CD14-positive monocyte (primary cell): ENCODE measurements at places on chromosomes 6 and 20. TPM values are rescaled to one million over a fixed set of nuclear protein-coding genes. Genes with fewer than 3 reads are reported as not detected.
A peak's percentile ranks its signal among the peaks of the same experiment; 100 is the strongest.

DNA sequence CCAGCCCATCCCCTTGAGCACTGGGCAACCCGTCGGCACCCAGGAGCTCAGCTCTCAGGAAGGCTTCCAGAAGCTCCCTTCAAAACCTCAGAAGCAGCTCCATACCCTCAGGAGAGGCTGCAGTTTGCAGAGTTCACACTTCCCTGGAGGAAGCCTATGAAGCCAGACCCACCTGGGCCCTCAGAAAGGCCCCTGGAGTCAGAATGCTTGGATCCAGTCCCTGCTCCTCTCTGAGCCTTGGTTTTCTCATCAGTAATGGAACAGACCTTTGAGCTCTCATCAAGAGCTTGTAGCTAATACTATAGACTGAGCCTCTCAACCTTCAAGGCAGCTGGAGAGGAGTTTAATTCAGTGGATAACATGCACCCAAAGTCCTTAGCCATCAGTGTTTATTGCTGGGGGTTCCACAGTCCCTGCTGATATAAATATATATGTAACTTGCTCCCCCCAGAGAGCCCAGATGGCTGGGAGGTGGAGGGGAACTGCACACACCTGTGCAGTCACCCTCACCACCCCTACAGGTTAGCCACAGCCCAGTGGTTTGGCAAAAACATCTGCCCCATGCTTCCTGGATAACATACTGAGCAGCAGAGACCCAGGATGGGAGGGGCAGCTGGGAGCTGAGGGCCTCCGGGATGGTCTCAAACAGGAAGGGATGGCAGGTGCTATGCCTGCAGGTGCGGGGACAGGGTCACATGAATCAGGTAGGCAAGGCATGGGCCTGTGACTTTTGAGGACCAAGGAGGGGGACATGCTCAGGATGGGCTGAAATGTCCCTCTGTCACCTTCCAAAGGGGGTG lies 120.1 kb downstream of the SNX5 start:
- DNase-seq: no peak
- no peaks in the 10 kb centered on the region for H3K36me3 ChIP-seq
- H3K27me3 ChIP-seq: no peaks in the 10 kb centered on the region
- H3K27ac ChIP-seq: no peak overlapping the region
- H3K4me1 ChIP-seq: no peaks in the 10 kb centered on the region

GRCh38 chr20:17966432-17967310 lies 1.9 kb downstream of the SNX5 start:
- H3K27me3 ChIP-seq: no peaks in the 10 kb centered on the region
- peak overlapping the region; percentile 93 for H3K27ac ChIP-seq
- DNase-seq: no peak
- peak overlapping the region; percentile 83 for H3K4me3 ChIP-seq
- no peaks in the 10 kb centered on the region for H3K36me3 ChIP-seq

DNA sequence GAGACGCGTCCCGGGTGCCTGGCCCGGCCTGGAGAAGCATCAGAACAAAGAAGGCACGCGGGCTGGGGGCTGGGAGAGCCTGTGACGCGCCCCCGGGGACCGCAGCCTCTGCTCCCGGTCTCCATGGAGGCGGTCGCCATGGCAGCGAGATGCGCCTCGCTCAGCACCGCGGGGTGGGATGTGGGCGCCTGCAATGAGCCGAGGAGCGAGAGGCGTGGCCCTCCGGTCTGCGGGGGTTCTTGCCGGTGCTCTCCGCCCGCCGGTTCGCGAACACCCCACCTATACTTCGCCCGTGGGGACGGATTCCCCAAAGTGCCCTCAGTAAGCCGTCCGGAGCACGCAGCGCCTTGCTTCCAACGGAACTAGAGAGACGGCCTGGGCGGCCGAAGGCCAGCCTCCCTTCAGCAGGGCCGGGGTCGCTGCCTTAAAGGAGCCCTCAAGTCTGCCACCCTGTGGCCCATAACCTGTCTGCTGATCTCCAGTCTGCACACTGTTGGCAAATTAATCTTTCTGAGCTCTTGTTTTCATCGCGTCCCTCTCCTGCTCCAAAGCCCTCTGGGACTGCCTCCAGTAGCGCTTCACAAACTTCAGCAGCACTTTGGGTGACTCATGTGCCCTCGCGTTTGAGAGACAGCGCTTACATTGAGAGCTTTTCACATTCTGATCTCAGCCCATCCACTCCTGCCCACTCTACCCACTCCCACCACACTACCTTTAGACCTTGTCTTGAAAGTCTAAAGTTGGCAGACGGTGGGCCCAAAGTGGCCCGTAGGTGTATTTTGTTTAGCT lies 983 bp upstream of the ADISSP start:
- H3K4me1 ChIP-seq: peaks cover 57% of the 10 kb centered on the region
- H3K27me3 ChIP-seq: no peaks in the 10 kb centered on the region
- no peaks in the 10 kb centered on the region for H3K36me3 ChIP-seq
- peak; percentile 53 for DNase-seq

- no peak overlapping the region for H3K4me3 ChIP-seq
- DNase-seq: no peak
- H3K4me1 ChIP-seq: no peaks in the 10 kb centered on the region
These were observed 8.4 kb downstream of the SIM1 start for GRCh38 chr6:100456141-100456907.

GRCh38 chr6:143279385-143279784 lies 171.1 kb downstream of the ADAT2 start:
- no peak for DNase-seq
- no peak overlapping the region for H3K27ac ChIP-seq
- H3K36me3 ChIP-seq: no peaks in the 10 kb centered on the region
- H3K4me1 ChIP-seq: no peaks in the 10 kb centered on the region
- H3K27me3 ChIP-seq: no peaks in the 10 kb centered on the region
- H3K4me3 ChIP-seq: no peak overlapping the region

DNA sequence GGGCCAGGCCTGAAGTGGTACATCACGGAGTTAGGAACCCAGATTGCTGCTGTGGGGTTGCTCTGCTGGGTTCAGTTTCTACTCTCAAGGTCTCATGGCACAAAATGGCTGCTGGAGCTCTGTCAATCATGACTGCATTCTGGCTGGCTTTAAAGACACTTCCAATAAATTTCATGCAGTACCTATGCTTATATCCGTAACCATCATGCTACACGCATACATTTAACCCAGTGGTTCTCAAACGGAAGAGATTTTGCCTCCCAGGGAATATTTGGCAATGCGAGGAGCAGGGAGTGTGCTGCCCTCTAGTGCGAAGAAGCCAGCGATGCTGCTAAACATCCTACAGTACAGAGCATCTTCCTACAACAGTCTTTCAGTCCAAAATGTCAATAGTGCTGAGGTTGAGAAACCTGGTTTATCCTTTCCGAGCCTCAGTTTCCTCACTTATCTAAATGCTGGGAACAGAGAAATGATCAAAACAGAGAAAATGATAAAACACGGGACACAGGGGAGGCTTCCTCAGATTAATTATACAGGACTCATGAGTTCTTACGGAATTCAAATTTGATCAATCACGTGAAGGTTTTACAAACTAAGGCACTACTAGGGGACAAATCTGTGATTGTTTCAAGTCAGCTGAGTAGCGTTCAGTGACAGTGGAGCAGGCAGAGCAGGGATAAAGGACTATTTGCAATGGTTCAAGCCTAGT lies 9.6 kb upstream of the SLC2A10 start:
- H3K4me1 ChIP-seq: no peaks in the 10 kb centered on the region
- DNase-seq: peak; percentile 14
- H3K27me3 ChIP-seq: no peaks in the 10 kb centered on the region
- H3K27ac ChIP-seq: no peak overlapping the region
- H3K36me3 ChIP-seq: no peaks in the 10 kb centered on the region

DNA sequence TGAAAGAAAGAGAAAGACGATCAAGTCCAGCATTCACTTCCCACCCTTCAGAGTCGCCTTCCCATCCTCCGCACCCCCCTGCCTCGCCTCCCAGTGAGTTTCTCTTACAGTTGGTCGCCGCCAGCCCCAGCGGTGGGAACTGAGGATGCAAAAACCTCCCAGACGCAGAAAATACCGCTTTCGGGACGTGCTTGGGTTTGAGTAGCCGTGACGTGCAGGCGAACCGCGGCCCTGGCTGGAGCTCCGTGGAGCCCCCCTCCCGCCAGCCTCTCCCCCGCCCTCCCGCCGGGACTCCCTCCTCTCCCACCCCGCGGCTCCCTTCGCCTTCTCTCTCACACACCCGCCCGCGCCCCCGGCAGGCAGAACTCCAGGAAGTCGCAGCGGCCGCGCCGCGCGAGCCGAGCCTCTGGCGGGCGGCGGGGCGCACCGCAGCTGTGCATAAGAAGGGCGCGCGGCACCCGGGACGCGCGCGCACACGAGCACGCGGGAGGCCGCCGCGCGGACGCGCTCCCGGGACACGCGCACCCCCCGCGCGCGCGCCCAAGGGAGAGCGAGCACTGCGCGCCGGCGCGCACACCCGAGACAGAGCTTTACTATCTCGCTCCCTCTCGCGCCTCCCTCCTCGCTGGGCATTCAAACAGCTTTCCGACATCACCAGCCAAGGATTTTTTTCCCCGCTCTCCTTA lies at the start of gene ADGRB3:
TSS of gene ADGRB3 (plus strand) at position 557 of the 686 bp plus-strand sequence. CDS start 3,394 bp downstream, outside the sequence.
- no peaks in the 10 kb centered on the region for H3K36me3 ChIP-seq
- peaks cover 22% of the 10 kb centered on the region for H3K27me3 ChIP-seq
- DNase-seq: peak; percentile 88
- H3K4me3 ChIP-seq: peak within 1 kb of the TSS; percentile 97

GRCh38 chr6:152680879-152681517 lies 16.7 kb upstream of the MYCT1 start:
- H3K4me3 ChIP-seq: no peak overlapping the region
- H3K4me1 ChIP-seq: no peaks in the 10 kb centered on the region
- no peaks in the 10 kb centered on the region for H3K36me3 ChIP-seq
- no peaks in the 10 kb centered on the region for H3K27me3 ChIP-seq
- DNase-seq: no peak

GRCh38 chr6:64040113-64040512 lies 404.5 kb downstream of the PHF3 start:
- no peaks in the 10 kb centered on the region for H3K4me1 ChIP-seq
- H3K27ac ChIP-seq: no peak overlapping the region
- H3K36me3 ChIP-seq: no peaks in the 10 kb centered on the region
- DNase-seq: no peak

DNA sequence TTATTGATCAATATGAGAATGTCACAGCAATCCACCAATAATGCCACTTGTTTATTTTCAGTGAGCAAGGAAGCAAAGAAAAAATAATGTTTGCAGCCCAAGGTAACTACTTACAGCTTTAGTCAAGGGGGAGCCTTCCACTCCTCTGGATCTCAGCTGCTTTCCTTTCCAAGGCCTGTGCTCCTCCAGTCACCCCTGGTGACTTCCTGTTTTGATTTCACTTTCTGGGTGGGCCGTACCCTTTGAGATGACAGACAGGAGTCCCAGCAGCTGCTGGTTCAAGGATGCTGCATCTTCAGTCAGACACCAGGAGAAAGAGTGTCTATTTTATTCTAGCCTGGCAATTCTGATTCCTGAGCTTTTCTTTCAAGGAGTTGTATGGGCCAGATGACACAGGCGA lies 5.6 kb upstream of the VNN2 start:
- H3K4me1 ChIP-seq: peaks cover 44% of the 10 kb centered on the region
- peak overlapping the region; percentile 32 for H3K27ac ChIP-seq
- DNase-seq: peak; percentile 60
- no peaks in the 10 kb centered on the region for H3K36me3 ChIP-seq
- no peaks in the 10 kb centered on the region for H3K27me3 ChIP-seq
- H3K4me3 ChIP-seq: peak overlapping the region; percentile 62

DNA sequence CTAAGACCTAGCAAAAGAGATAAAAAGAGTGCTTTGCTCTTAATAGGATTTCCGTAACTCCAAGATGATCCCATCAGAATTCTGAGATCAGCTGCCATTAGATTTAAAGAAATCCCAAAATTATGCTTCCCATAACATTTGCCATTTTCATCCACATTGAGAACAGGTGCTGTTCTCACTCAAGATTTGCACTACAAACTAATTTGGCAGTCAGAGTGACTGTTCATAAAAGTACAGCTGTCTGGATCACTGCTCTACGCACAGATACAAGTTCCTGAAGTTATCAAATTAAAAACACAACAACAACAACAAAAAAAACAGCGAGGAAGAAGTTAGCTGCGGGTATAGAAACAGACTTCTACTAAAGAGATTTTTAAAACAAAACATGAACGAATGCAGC lies 58.1 kb downstream of the ASCC3 start:
- no peaks in the 10 kb centered on the region for H3K4me1 ChIP-seq
- DNase-seq: no peak
- H3K4me3 ChIP-seq: no peak overlapping the region
- H3K27ac ChIP-seq: no peak overlapping the region

DNA sequence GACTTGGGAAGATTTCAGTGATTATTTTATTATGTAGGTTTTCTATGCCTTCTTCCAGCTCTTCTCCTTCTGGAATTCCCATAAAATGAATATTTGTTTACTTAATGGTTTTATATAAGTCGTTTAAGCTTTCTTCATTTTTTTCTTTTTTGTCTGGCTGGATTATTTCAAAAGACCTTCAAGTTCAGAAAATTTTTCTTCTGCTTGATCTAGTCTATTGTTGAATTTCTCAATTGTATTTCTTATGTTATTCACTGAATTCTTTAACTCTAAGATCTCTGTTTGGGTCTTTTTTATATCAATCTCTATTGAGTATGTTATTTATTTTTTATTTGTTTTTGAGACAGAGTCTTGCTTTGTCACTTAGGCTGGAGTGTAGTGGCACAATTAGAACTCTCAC lies 117.4 kb downstream of the CEP57L1 start:
- H3K36me3 ChIP-seq: no peaks in the 10 kb centered on the region
- no peak for DNase-seq
- H3K27me3 ChIP-seq: no peaks in the 10 kb centered on the region
- peaks cover under 1% of the 10 kb centered on the region for H3K4me1 ChIP-seq

GRCh38 chr20:61640871-61641245 lies 388.8 kb downstream of the CDH4 start:
- no peaks in the 10 kb centered on the region for H3K36me3 ChIP-seq
- no peaks in the 10 kb centered on the region for H3K27me3 ChIP-seq
- H3K27ac ChIP-seq: no peak overlapping the region

DNA sequence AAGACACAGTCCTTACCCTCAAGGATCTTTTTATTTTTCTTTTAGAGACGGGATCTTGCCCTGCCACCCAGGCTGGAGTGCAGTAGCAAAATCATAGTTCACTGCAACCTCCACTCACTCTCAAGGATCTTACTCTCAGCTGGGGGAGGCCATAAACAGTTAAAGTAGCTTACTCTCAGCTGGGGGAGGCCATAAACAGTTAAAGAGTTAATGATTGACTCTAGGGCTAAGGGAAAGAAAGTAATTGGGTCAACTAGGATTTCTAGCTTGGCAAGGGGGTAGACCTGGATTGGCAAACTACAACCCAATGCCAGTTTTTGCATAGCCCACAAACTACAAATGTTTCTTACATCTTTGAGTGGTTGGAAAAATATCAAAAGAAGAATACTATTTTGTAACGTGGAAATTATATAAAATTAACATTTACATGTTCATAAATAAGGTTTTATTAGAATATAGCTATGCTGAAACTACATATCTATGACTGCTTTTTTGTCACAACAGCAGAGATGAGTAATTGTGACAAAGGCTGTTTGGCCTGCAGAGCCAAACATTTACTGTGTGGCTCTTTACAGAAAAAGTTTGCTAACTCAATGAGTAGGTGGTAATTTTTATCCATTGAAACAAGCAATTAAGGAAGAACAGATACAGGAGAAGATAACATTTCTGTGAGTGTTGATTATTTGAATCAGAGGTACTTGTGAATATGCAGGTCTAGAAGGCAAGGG lies 46.4 kb downstream of the PTPRA start:
- no peak overlapping the region for H3K27ac ChIP-seq
- peaks cover 11% of the 10 kb centered on the region for H3K36me3 ChIP-seq
- DNase-seq: no peak

GRCh38 chr6:15544321-15544900 lies 118.4 kb downstream of the DTNBP1 start:
- H3K27me3 ChIP-seq: no peaks in the 10 kb centered on the region
- no peak for DNase-seq

The SAMD3 gene
- polyA plus RNA-seq: 0.33 TPM

The MDFI gene
- polyA plus RNA-seq: not detected

The C20orf96 gene
- 0.28 TPM for polyA plus RNA-seq

The GGTLC1 gene
- not detected for polyA plus RNA-seq

The SAMD10 gene
- polyA plus RNA-seq: 0.34 TPM

The MEP1A gene
- polyA plus RNA-seq: 0.04 and 0.07 TPM in 2 replicates

The GABRR1 gene
- polyA plus RNA-seq: not detected

The SSR1 gene
- polyA plus RNA-seq: 251 TPM

The AKAP7 gene
- 3.4 TPM for polyA plus RNA-seq
